ENCODE measurements at places on chromosomes 2 and 18.

DNA sequence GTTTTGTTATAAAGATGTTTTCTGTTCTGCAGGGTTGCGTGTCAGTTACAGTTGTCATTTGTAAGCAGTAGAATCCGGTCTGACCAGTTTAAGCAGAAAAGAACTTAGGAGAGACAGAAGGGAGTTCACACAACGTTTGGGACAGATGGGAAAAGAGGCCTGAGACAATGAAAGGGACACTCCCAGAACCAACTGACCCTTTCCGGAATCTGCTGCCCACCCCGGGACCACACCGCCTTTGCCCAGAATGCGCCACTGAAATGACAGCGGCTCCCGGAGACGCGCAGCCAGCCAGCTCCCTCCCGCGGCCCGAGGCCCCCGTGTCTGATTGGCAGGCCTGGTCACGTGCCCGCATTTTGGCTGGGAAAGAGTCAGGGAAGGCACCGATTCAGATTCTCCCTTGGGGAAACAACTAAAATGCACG, 244.6 kb downstream of the BCL2 start:
- DNase-seq: no peak

DNA sequence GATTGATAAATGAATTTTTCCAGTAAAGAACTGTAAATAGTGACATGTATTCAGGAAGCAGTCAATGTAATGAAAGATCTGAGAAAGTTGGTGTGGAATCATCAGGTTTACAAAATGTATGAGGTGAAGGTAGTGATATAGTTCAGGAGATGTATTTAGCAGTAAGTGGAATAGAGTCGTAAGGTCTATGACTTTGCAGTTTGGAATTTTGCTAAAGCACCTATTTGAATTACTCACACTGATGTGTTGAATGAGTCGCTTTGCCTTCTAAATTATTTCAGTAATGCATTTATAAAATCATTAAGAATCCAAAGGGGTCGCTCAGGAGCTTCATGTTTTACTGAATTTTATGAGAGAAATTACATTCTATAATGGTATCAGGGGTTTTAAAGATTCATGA, 713.7 kb downstream of the DSC3 start:
- DNase-seq: peak; percentile 3

GRCh38 chr2:172693529-172694455, 41.9 kb upstream of the RAPGEF4 start:
- no peak for DNase-seq

DNA sequence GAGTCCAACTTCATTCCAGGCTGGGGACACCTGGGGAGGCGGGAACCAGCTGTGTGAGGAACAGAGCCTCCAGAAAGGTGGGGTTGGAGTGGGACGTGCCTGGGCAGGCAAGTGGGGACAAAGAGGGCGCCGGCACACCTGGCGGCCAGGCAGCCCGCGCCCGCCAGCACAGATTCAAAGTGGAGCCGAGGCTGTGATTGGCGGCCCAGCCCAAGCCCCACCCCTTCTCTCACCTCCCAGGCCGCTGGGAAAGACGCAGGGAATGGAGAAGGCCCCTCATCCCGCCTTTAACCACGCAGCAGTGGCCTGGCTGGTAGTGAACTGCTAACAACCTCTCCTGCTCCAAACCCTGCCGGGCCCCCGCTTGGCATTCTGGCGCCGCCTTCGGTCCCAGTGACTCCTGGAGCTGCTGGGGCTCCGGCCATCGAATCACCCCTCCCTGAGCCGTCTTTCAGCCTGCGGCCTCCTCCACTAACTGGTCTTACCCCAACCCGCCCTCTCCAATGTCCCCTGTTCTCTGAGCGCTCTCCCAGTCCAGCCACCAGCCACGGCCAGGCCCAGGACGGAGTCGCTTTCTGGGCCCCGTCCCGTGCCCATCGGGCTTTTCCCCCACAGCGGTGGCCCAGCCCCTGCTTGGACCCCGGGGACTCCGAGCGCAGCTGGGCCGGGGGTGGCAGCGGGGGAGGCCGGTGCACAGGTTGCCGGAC, 27.9 kb upstream of the PTMA start:
- no peak for DNase-seq

- DNase-seq: no peak
Observed at GRCh38 chr2:26556309-26557243, 78.7 kb upstream of the OTOF start.

DNA sequence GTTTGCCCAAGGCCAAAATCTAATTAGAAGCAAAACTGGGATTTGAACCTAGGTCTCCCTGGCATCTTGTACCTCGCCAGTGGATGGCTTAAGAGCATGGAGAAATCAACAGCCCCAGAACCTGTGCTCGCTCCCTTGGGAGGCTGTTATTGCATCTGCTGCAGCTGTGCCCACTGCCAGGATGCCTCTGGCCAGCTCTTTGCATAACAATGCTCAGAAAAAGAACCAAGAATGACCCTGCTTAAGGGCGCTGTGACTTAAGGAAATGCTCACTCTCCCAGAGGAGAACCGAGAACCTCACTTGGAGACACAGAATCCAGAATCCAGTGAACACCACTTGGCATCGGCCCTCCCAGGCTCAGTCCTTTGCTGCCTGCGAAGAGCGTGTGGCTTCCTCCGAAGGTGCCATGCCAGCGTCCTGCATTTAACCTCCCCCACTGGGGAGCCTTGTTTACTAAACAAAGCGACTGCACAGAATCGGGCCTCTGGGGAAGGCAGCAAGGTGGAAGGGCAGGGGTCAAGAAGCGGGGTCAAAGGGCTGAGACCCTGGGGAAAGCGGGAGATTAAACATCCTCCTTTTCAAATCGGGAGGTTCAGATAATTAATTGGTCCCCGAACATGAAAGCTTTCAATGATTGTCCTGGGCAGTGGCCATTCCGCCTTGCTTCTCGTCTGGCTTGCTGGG, 71.0 kb upstream of the BOD1L2 start:
- no peak for DNase-seq

GRCh38 chr18:38644875-38645641, 1079.5 kb upstream of the CELF4 start:
- DNase-seq: no peak

GRCh38 chr18:22545066-22545760, 127.5 kb upstream of the CTAGE1 start:
- no peak for DNase-seq

- peak; percentile 3 for DNase-seq
Observed at GRCh38 chr2:21367421-21367820, 243.7 kb downstream of the TDRD15 start.

- DNase-seq: peak; percentile 28
Observed at GRCh38 chr2:72579591-72580180, 246.1 kb downstream of the EXOC6B start.

- no peak for DNase-seq
Observed at GRCh38 chr2:97988722-97989121, 7.0 kb downstream of the TMEM131 start.
